ENCODE measurements at places on chromosomes 6 and 20.

GRCh38 chr20:54345301-54345724, 130.1 kb upstream of the DOK5 start:
- H3K4me3 ChIP-seq: no peak overlapping the region
- no peak for DNase-seq
- no peaks in the 10 kb centered on the region for H3K36me3 ChIP-seq
- H3K27ac ChIP-seq: no peak overlapping the region
- H3K27me3 ChIP-seq: no peaks in the 10 kb centered on the region

DNA sequence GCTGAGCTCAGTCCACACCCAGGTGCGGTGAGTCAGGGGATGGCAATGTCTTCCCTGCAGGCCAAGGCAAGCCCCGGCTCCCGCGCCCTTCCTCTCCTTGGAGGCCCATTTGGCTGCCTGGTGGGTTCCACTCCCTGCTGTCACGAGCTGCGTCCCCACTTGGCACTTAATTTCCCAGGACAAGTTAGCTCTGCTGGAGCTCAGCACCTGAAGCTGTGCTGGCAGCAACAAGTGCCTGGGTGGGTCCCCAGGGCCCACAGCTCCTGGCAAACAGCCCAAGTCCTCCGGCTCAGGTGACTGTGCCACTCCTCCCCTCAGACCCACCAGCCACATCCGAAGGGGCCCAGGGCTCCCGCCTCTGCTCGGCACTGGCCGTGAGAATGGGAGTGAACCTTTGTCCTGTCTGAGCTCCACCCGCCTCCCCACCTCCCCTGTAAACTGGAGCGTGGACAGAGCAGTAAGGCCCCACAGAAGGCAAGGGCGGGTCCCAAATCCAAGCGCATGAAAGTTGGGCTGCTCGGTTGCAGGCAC, 16.9 kb downstream of the LAMA5 start:
- no peak for DNase-seq
- no peaks in the 10 kb centered on the region for H3K4me1 ChIP-seq
- no peak overlapping the region for H3K27ac ChIP-seq
- H3K36me3 ChIP-seq: no peaks in the 10 kb centered on the region
- no peaks in the 10 kb centered on the region for H3K27me3 ChIP-seq
- no peak overlapping the region for H3K4me3 ChIP-seq

DNA sequence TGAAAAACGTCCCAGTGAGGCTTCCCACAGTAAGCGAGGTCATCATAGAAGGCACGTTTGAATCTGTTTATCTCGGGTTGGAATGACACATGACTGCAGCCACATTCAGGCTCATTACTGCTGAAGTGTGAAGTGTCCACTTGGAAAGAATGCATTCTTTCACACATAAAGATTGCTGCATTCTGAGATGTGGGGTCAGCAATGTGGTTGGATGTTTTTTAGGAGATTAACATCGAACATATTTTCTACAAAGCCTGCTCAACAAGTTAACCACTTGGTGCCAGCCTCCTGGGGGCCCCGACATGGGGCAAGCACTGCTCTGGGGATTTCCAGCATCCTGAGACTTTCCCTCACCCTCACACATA, 79.9 kb downstream of the BMP6 start:
- H3K4me3 ChIP-seq: no peak overlapping the region
- no peaks in the 10 kb centered on the region for H3K27me3 ChIP-seq
- no peaks in the 10 kb centered on the region for H3K36me3 ChIP-seq
- H3K4me1 ChIP-seq: no peaks in the 10 kb centered on the region

DNA sequence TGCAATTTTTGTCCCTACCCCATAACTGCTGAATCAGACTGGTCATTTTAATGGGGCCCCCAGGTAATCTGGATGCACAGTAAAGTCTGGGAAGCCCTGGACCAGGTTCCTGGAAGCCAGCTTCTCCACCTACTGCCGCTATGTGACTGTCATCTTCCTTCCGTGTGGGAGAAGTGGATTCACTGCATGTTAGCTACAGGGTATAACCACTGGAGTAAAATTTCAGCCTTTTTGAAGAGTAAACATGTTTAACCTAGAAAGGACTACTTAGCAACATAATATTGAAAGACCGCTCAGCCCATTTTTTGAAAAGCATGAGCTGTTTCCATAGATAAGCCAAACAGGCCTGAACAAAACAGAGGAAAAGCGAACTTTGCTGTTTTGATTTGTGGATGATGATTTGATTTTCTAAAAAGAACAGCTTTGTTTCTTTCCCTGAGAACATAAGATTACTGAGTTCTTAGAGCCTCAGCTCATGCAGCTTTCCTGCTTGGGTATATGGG, 208.1 kb downstream of the PLCB4 start:
- no peaks in the 10 kb centered on the region for H3K36me3 ChIP-seq
- no peaks in the 10 kb centered on the region for H3K4me1 ChIP-seq
- no peak overlapping the region for H3K4me3 ChIP-seq
- H3K27ac ChIP-seq: no peak overlapping the region
- no peaks in the 10 kb centered on the region for H3K27me3 ChIP-seq
- DNase-seq: no peak

DNA sequence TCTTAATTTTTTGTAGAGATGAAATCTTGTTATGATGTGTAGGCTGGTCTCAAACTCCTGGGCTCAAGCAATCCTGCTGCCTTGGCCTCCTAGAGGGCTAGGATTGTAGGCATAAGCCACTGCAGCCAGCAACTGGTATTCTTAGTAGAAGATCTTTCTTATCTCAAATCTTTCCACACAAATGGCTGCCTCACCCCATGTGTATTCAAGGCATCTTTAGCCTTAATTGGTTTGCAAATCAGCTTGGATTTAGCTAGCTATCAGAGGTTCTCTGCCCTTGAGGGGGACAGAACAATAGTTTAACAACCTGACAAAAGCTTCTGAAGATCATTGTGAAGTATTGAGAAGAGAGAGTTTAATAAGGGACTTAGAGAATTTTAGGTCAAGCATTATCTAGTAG, 17.9 kb upstream of the ABRACL start:
- H3K4me1 ChIP-seq: no peaks in the 10 kb centered on the region
- H3K36me3 ChIP-seq: no peaks in the 10 kb centered on the region
- no peak overlapping the region for H3K27ac ChIP-seq

GRCh38 chr6:143000811-143001210, 55.8 kb upstream of the HIVEP2 start:
- H3K36me3 ChIP-seq: no peaks in the 10 kb centered on the region
- no peak for DNase-seq
- H3K4me3 ChIP-seq: no peak overlapping the region
- H3K27ac ChIP-seq: no peak overlapping the region
- no peaks in the 10 kb centered on the region for H3K4me1 ChIP-seq
- H3K27me3 ChIP-seq: no peaks in the 10 kb centered on the region

DNA sequence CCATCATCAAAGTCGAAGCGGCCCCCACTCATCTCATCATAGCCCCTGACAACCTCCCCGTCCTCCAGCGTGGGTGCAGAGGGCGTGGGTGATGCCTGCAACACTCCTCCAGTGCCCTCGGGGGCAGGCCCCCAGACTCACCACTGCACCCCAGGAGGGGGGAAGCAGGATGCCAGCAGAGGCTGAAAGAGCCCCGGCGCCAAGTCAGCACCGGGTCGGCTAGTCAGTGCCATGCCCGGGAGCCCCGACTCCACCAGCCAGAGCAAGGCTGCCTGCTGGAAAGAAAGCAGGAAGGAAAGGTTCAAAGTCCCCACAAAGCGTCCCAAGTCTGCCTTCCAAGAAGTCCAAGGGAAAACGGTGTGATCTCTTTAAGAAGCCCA, 324 bp downstream of the JPH2 start:
- no peak overlapping the region for H3K27ac ChIP-seq
- no peak overlapping the region for H3K4me3 ChIP-seq
- H3K36me3 ChIP-seq: no peaks in the 10 kb centered on the region
- peaks cover 21% of the 10 kb centered on the region for H3K27me3 ChIP-seq

DNA sequence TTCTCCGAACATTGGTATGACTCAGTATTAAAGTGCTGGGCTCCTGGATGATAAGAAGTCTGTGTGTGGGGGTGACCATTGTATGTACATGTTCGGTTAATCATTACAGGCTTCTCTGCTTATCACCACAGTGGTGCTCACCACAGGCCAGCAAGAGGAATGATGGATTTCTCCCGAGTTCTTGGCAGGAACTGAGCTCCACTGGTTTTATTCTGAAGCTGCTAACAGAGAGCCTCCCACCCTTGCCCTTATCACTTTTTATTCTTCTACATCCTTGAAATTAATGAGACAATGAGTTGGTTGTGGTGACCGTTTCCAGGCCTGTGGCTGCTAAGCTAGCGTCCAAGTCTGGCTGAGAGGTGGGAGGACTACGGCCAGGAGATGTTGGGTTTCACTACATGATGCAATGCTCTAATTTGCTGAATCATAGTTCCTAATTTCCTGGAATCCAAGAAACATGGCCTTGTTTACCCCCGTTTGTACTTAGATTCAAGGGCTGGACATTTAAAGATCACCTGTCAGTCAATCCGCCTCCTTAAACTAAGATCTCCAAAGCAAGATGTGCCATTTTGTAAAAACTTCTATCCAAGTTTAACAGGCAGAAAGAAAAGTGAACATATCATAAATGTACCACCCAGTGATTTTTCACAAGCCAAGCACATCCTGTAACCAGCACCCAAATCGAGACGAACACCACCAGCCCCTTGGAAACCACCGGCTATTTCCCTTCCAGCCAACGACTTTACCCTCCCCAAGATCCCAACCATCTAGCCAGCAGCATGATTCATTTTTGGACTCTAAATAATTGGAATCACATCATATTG, 172.5 kb downstream of the FOXA2 start:
- H3K27ac ChIP-seq: no peak overlapping the region
- no peaks in the 10 kb centered on the region for H3K36me3 ChIP-seq
- H3K4me1 ChIP-seq: peaks cover 6% of the 10 kb centered on the region
- H3K4me3 ChIP-seq: no peak overlapping the region

DNA sequence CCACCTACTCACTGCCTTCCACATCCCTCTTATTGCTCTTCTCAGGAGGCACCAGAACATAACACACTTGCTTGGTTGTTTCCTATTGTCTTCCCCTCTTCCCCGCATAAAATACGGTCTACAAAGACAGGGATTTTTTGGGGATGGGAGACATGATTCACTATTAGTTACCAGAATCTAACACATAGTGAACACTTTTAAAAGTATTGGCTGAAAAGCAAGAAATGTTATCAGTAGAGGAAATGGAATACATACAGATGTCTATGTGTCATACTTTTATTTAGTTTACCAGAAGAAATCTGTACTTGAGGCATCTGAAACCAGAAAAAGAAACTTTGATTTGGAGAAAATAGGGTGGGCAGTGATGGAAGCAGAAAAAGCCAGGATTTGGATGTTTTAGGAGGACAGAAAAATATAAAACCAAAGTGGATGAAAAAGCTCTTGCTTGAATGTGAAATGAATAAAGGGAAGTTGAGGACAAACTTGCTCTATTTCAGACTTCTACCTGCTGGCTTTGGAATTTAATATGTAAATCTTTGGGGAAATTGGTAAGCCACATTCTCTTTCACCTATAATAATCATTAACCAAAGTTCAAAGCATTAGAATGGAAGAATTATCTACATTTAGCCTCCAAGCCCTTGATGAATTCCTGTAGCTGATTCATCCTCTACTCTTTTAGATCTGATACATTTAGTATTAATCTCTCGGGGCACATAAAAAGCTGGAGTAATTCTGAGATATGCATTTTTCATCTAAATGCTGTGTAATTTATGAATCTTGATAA, 82.6 kb downstream of the DOK5 start:
- H3K27me3 ChIP-seq: no peaks in the 10 kb centered on the region
- no peak overlapping the region for H3K4me3 ChIP-seq
- H3K4me1 ChIP-seq: no peaks in the 10 kb centered on the region
- H3K36me3 ChIP-seq: no peaks in the 10 kb centered on the region
- DNase-seq: no peak

GRCh38 chr6:40674170-40674569, 87.0 kb upstream of the LRFN2 start:
- no peak overlapping the region for H3K4me3 ChIP-seq
- no peaks in the 10 kb centered on the region for H3K27me3 ChIP-seq
- no peak for DNase-seq
- no peaks in the 10 kb centered on the region for H3K36me3 ChIP-seq
- H3K27ac ChIP-seq: no peak overlapping the region

DNA sequence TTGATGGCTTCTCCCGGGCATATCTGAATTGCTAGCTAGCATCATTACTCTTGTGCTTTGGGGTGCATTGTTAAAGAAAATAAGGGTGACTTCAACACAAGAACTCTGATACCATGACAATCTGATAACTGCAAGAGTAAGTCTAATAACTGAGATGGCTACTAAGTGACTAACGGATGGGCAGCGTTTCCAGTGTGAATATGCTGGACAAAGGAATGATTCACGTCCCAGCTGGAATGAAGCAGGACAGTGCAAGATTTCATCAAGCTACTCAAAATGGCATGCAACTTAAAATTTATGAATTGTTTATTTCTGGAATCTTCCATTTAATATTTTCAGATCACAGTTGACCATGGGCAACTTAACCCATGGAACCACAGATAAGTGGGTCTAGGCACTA, 31.7 kb downstream of the MOXD1 start:
- no peaks in the 10 kb centered on the region for H3K36me3 ChIP-seq
- no peak overlapping the region for H3K4me3 ChIP-seq
- no peaks in the 10 kb centered on the region for H3K4me1 ChIP-seq
- no peak for DNase-seq
- no peak overlapping the region for H3K27ac ChIP-seq
